ENCODE measurements at places on chromosomes 6 and 20. TPM values are rescaled to one million over a fixed set of nuclear protein-coding genes. Genes with fewer than 3 reads are reported as not detected.

The BPHL gene
- total RNA-seq: 14.3 TPM

The CNBD2 gene
- total RNA-seq: 5.4 TPM

The RNF182 gene
- total RNA-seq: 3.7 TPM

The ATP6V1G2 gene
- total RNA-seq: 0.98 TPM

The LPIN3 gene
- total RNA-seq: 8.1 TPM

The PRRT1 gene
- total RNA-seq: not detected
